ENCODE measurements at places on chromosomes 11 and 22. TPM values are rescaled to one million over a fixed set of nuclear protein-coding genes. Genes with fewer than 3 reads are reported as not detected.

The ELF5 gene
- total RNA-seq: not detected

The LRRC74B gene
- total RNA-seq: not detected

The KDELR3 gene
- 3.7 TPM for total RNA-seq

DNA sequence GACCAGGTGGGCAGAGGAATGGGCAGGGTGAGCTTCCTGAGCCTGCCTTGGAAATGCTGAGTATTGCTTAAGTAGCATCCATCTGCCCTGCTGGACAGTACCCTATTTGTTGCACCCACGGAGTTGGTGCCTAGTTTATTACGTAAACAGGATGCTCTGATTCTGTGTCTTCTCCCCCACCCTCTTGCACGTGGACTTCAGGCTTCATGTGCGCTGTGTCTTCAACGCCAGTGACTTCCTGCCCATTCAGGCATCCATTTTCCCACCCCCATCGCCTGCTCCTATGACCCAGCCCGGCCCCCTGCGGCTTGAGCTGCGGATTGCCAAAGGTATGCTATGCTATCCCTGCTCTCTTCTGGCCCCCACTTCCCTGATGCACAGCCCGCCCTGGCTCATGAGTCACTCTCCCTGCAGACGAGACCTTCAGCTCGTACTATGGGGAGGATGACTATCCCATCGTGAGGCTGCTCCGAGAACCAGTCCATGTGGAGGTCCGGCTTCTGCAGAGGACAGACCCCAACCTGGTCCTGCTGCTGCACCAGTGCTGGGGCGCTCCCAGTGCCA lies 5.7 kb downstream of the ZP1 start:
- no peak for DNase-seq

The C11orf91 gene
- not detected for total RNA-seq

DNA sequence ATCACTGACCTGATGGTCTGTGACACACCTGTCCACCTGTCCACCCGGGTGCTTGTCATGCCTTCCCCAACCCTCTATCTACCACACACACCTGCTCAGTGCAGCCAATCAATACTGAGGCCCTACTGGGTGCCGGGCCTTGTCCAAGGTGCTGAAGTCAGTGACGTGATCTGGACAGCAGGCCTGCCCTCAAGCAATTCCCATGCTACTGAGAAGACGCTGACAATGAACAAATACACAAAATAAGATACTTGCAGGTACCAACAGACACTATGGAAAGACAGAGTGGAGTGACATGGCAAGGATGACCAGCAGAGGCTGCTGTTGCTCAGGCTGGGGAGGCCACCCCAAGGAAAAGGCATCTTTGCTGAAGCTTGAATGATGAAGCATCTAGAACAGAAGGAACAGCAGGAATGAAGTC lies 21.2 kb downstream of the PLAAT3 start:
- no peak for DNase-seq

The NTM gene
- 3.6 TPM for total RNA-seq
